ENCODE measurements at places on chromosomes 16 and 17. TPM values are rescaled to one million over a fixed set of nuclear protein-coding genes. Genes with fewer than 3 reads are reported as not detected.

DNA sequence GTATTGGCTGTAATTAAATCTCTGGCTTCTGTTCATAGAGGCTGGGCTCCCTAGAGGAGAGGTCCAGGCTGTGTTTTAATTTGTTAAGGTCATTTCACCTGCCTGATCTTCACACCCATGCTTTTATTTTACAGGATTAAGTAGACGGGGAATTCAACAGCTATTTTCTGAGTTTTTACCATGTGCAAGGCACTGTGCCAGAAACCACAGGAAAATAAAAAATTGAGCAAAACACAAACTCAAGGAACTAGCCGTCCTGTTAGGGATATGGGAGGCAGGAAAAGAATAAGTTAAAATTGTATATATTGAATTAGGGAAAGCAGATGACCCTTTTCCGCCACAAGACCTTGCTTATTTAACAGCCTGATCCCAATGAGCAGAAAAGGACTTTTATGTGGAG is 29.1 kb downstream of the HS3ST3A1 start:
- H3K27ac ChIP-seq = no peak overlapping the region
- no peak for DNase-seq
- no peaks in the 10 kb centered on the region for H3K27me3 ChIP-seq
- no peaks in the 10 kb centered on the region for H3K4me1 ChIP-seq
- H3K4me3 ChIP-seq = no peak overlapping the region

APPBP2 gene
- 17.6 TPM for total RNA-seq

- H3K4me3 ChIP-seq = no peak overlapping the region
- no peak overlapping the region for H3K27ac ChIP-seq
- DNase-seq = no peak
Observed at GRCh38 chr17:28112181-28112580, 69.7 kb downstream of the NLK start.

DNA sequence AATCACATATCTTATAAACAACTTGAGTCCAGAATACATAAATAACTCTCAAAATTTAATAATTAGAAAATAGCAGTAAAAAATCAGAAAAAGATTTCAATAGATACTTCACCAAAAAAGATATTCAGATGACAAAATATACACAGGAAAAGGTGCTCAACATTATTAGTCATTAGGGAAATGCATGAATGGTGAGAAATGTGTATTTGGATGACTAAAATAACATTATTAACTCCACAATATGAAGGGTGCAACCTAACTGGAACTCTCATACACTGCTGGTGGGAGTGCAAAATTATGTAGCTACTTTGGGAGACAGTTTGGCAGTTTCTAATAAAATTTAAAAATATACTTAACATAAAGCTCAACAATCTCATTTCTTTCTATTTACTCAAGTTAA is 262.3 kb upstream of the AXIN2 start:
- H3K27ac ChIP-seq = no peak overlapping the region
- no peak for DNase-seq
- no peaks in the 10 kb centered on the region for H3K4me1 ChIP-seq
- H3K4me3 ChIP-seq = no peak overlapping the region
- no peaks in the 10 kb centered on the region for H3K27me3 ChIP-seq

DNA sequence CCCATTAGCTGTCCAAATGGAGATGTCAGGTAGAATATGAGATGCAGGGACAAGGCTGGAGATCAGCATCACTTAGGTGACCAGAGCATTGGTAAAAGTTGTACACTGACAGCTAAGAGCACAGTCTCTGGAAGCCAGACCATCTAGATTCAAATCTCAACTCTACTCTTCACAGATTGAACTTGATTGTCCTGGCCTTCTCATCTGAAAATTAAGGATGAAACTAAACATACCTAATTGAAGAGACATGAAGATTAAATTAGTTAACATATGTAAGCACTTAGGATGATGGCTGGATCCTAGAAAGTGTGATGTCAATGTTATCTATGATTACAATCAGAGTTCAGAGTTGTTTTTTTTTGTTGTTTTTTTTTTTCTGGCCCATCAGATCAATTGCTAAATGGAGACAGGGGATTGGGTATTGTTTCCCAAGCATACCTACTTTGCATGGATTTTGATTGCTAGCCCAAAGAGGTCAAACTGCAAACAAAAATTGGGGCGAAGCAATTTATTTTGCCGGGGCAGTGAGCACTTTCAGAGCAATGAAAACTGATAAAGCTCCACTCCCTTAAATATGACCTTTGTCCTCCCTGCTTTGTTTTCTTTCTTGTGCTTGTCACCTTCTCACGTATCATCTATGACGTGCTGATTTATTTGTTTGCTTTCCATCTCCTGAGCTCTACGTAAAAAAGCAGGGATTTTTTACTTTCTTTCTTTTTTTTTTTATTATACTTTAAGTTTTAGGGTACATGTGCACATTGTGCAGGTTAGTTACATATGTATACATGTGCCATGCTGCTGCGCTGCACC is 217.6 kb upstream of the CPHXL start:
- no peak overlapping the region for H3K27ac ChIP-seq
- H3K4me3 ChIP-seq = no peak overlapping the region
- H3K27me3 ChIP-seq = peaks cover 2% of the 10 kb centered on the region
- no peaks in the 10 kb centered on the region for H3K36me3 ChIP-seq
- DNase-seq = no peak

ALOXE3 gene
- total RNA-seq = 44.5 TPM

GRCh38 chr16:81951564-81951963 is 59.7 kb downstream of the SDR42E1 start:
- H3K4me3 ChIP-seq = no peak overlapping the region
- no peaks in the 10 kb centered on the region for H3K27me3 ChIP-seq
- H3K4me1 ChIP-seq = no peaks in the 10 kb centered on the region

- no peaks in the 10 kb centered on the region for H3K27me3 ChIP-seq
- no peaks in the 10 kb centered on the region for H3K4me1 ChIP-seq
- DNase-seq = no peak
- no peak overlapping the region for H3K4me3 ChIP-seq
- no peaks in the 10 kb centered on the region for H3K36me3 ChIP-seq
Observed at GRCh38 chr16:25633549-25633948, 58.2 kb upstream of the HS3ST4 start.

DNA sequence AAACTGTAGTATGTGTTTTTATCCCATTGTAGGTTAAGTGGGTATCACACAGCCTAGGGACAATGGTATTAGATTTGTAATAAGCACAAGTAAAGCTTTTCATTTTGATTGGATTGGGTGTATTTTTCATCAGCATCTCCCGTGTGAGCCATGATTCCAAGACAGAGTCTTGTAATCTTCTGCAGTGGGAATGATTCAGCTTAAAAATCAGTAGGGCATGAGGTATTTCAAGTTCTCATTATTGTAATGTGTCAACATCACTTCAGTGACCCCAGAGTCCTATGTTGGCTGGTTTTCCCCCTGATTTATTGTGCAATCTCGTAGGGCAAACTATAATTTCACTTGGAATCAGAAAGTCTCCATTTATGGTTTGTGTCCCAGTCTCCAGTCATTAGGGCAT is 833.2 kb upstream of the RBFOX1 start:
- no peaks in the 10 kb centered on the region for H3K36me3 ChIP-seq
- no peaks in the 10 kb centered on the region for H3K27me3 ChIP-seq
- H3K4me1 ChIP-seq = no peaks in the 10 kb centered on the region
- no peak overlapping the region for H3K27ac ChIP-seq
- no peak overlapping the region for H3K4me3 ChIP-seq
- no peak for DNase-seq

ESRP2 gene
- 93.3 TPM for total RNA-seq

DNA sequence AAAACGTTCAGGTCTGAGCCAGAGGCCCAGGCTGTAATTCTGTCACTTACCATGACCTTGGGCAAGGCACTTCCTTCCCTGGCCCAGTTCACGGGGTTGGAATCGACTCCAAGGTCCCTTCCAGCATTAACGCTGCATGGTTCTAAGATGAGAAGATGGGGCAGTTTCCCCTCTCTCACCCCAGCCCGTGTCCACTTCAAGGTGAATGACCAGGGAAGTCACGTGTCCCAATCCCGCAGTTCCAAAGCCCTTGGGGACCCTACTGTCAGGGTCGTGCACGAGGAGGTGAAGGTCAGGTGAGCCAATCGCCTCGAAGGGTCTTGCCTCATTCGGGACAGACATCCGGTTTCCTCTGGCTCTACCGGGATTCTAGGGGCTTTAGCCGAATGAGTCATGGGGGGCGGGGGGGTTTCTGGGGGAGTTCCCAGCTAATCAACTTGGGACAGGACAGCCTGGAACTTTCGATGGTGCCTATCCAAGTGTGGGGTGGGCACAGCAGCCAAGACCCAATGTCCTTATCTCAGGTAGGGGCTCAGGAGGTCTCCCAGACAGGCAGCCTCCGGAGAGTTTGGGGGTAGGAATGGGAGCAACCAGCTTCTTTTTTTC is 762 bp upstream of the CSF3 start:
- no peak overlapping the region for H3K27ac ChIP-seq
- peaks cover 13% of the 10 kb centered on the region for H3K36me3 ChIP-seq
- H3K27me3 ChIP-seq = no peaks in the 10 kb centered on the region
- H3K4me3 ChIP-seq = no peak overlapping the region

DNA sequence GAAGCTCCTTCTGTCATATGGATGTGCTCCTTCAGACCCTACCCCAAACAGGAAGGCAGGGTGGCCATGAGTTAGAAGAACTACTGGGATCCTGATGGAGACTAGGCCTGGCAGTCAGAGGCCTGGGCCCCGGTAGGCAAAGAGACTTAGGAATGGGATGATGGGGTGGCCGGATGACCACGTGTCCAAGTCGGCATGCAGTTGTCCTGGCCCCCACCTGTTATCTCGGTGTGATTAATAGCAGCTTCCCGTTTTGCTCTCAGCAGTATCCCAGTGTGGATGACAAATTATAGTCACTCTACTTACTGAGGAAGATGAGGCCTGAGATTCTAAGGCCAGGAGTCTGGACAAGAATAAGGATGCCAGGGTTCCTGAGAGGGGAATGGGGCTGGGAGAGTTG is 1.5 kb downstream of the TNFSF12 start:
- DNase-seq = no peak
- H3K27me3 ChIP-seq = no peaks in the 10 kb centered on the region
- peaks cover 9% of the 10 kb centered on the region for H3K36me3 ChIP-seq
- no peak overlapping the region for H3K4me3 ChIP-seq
- no peak overlapping the region for H3K27ac ChIP-seq
- H3K4me1 ChIP-seq = peaks cover 24% of the 10 kb centered on the region

CDT1 gene
- 13.4 TPM for total RNA-seq

NHLRC4 gene
- 0.32 TPM for total RNA-seq

GNAO1 gene
- 2.4 TPM for total RNA-seq

DNA sequence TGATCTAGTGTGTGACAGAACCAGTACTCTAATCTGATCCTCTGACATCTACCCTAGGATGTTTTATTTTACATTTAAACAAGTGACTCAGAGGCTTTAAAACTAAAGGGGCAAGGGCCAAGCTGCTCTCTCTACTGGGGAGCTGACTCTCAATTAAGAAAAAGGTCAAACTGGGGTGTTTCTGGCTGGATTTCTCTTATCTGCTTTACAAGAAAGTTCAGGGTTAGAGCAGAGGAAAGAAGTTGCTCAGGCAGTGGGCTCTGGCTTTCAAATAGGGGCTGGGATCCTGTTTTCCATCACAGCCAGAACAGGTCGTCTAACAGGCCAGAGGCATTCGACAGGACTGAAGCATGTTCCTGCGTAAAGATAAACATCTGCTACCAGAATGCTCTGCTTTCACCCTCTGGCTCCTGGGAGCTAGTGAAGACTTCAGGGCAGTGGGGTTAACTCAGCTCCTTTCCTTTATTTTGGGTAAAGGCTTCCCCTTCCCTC is 8.5 kb downstream of the MMP28 start:
- no peaks in the 10 kb centered on the region for H3K27me3 ChIP-seq
- H3K4me3 ChIP-seq = no peak overlapping the region
- peaks cover 73% of the 10 kb centered on the region for H3K4me1 ChIP-seq
- H3K27ac ChIP-seq = peak overlapping the region; percentile 76

RUNDC3A gene
- total RNA-seq = 14.1 TPM

DNA sequence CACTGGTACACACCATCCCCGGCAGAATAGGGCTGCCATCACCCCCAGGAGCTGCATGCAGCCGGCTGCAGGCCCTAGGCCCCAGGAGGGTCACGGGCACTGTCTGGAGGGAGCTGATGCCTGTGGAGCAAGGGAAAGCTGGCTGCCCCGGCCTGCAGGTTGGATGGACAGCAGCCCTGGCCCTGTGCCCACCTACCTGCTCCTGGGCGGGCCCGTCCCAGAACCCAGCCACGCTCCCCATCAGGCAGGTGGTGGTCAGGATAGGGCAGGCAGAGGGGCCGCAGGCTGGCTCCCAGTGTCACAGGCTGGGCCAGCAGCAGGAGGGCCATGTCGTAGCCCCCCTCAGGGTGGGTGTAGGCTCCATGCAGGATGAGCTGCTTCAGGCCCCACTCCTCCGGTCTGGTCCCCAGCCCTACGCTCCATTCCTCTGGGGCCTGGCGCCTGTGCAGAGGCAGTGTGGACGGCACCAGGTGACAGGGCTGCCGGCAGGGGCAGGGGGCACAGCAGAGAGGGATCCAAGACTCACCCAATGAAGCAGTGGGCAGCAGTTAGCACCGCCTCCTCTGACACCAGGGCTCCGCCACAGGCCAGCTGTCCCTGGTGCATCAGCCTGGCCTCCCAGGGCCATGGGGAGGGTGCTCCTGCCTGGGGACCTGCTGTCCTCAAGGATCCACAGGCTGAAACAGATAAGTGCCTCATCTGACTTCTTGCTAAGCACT is 4.0 kb downstream of the PRSS53 start:
- no peak overlapping the region for H3K4me3 ChIP-seq
- no peaks in the 10 kb centered on the region for H3K27me3 ChIP-seq
- no peak overlapping the region for H3K27ac ChIP-seq
- H3K36me3 ChIP-seq = peaks cover 61% of the 10 kb centered on the region
- DNase-seq = no peak

DNA sequence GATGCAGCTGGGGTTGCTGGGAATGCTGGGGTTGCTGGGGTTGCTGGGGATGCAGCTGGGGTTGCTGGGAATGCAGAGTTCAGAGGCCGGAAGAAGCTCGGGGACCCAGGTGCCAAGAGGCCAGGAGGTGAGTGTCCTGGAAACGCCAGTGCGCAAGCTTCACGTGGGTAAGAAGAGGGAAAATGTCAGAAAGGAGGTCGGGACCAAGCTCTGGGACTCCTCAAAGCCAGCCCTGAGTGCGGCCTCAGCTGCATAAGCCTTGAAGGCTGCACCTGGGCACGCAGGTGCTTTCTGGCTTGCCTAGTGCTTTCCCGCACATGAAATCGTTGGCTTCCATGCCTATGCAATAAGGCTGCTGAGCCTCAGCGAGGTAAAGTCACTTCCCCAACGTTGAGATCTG is 48.3 kb downstream of the PITPNM3 start:
- H3K4me3 ChIP-seq = no peak overlapping the region
- H3K27ac ChIP-seq = peak overlapping the region; percentile 53
- H3K27me3 ChIP-seq = no peaks in the 10 kb centered on the region
- H3K36me3 ChIP-seq = no peaks in the 10 kb centered on the region

DNA sequence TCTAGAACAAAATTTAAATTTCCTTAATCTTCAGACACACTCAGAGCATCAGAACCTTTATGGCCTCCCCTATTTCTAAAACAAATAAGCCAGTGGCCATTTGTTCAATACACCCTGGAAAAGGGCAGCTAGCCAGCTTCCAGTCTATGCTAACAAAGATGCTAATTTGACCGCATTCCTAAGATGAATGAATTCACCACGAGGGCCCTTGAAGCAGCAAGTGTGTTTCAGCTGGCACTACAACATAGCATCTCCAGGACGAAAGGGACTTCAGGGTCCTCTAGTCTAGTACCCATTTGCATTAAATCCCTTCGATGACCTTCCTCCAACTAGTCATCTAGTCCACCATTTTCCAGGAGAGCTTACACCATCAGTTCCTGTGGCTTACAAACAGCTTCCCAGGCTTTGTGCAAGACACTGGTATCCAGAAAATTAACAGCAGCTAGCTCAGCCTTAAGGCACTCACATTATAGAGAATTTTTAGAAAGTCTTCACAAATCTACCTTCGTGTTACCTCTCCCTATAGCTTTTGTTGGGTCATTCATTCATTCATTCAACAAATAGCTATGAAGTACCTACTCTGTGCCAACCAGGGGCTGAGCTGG is 10.9 kb downstream of the KRT37 start:
- peaks cover 12% of the 10 kb centered on the region for H3K4me1 ChIP-seq
- no peaks in the 10 kb centered on the region for H3K27me3 ChIP-seq
- H3K36me3 ChIP-seq = no peaks in the 10 kb centered on the region

All from suprapubic skin (tissue), 4 donors.